Posterior vena cava (tissue), 2 donors: ENCODE measurements at places on chromosomes 7 and 10. TPM values are rescaled to one million over a fixed set of nuclear protein-coding genes. Genes with fewer than 3 reads are reported as not detected.

Gene GJD4
- total RNA-seq, result not detected

Gene NAT16
- not detected for total RNA-seq

Gene CALHM3
- total RNA-seq, result not detected

Gene CALHM2
- total RNA-seq, result 59.4 TPM

Gene SEMA3C
- 89.3 TPM for total RNA-seq

Gene EPO
- total RNA-seq, result not detected

Gene PSD
- total RNA-seq, result 0.83 TPM

Gene WNT2
- 4.7 TPM for total RNA-seq

Gene IFIT5
- total RNA-seq, result 23.2 TPM

Gene LAMB1
- 109 TPM for total RNA-seq

Gene PRSS2
- 1.9 TPM for total RNA-seq

Gene SCART1
- total RNA-seq, result 2.9 TPM

Gene OPALIN
- not detected for total RNA-seq

Gene CACNA2D1
- 39.1 TPM for total RNA-seq

Gene TUBB8
- total RNA-seq, result not detected

Gene TMEM176B
- total RNA-seq, result 65.3 TPM

Gene ASB15
- total RNA-seq, result not detected
